ENCODE measurements at places on chromosomes 6 and 20. TPM values are rescaled to one million over a fixed set of nuclear protein-coding genes. Genes with fewer than 3 reads are reported as not detected.

Gene SLC25A27
- not detected for polyA plus RNA-seq

Gene RIPPLY2
- polyA plus RNA-seq: not detected

Gene SPATS1
- not detected for polyA plus RNA-seq

Gene QKI
- 29.1 TPM for polyA plus RNA-seq

Gene TMEM170B
- 0.36 TPM for polyA plus RNA-seq

Gene MAPK14
- polyA plus RNA-seq: 44.6 TPM

Gene ANGPT4
- polyA plus RNA-seq: not detected

Gene OTOR
- not detected for polyA plus RNA-seq

Gene UBD
- not detected for polyA plus RNA-seq

Gene THBS2
- 0.11 TPM for polyA plus RNA-seq

Gene GNRH2
- not detected for polyA plus RNA-seq

Gene TNFRSF21
- 1.0 TPM for polyA plus RNA-seq

Gene RAET1L
- polyA plus RNA-seq: not detected

Gene MYT1
- not detected for polyA plus RNA-seq

Gene CALHM5
- polyA plus RNA-seq: not detected

Gene BPI
- not detected for polyA plus RNA-seq

Gene ULBP2
- polyA plus RNA-seq: not detected

Gene SNAP25
- polyA plus RNA-seq: not detected

Gene CTAGE9
- not detected for polyA plus RNA-seq
